T1000 (cell line): ENCODE measurements at places on chromosomes 11 and 22.

DNA sequence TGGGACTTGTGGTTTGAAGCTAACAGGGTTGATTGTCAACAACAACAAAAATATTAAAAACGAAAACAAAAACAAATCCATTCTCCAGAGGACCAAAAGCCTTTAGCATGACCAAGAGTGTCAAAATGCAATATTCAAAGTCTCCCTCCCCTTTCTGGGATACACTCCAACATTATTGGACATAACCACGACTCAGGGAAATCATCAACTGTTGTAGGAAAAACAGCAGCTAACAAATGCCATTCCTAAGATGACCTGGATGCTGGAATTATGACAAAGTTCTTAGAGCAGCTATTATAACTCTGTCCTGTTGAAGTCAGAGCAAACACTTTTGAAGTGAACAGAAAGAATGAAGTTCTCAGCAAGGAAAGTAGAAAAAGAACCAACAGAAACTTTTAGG, 143.0 kb downstream of the TMEM135 start:
- no peak for DNase-seq

GRCh38 chr22:46068593-46069491, 81.5 kb upstream of the PPARA start:
- DNase-seq: no peak

DNA sequence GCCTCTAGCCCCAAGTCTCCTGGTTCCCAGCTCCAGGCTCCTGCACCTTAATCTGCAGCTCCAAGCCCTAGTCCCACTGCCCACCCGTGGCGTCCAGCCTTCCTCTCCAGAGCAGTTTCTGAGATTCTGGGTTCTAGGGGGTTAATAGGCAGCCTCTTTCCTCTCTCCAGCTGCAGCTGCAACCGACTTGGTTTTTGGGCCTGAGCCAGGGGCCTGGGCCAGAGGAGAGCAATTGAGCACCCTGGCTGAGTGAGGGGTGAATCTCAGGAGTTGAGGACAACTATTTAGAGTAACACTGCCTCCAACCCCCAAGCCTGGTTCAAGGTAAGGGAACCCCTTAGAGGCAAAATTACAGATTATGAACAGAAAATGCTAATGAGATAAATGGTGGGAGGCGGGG, 9.0 kb upstream of the CHRM1 start:
- no peak for DNase-seq

DNA sequence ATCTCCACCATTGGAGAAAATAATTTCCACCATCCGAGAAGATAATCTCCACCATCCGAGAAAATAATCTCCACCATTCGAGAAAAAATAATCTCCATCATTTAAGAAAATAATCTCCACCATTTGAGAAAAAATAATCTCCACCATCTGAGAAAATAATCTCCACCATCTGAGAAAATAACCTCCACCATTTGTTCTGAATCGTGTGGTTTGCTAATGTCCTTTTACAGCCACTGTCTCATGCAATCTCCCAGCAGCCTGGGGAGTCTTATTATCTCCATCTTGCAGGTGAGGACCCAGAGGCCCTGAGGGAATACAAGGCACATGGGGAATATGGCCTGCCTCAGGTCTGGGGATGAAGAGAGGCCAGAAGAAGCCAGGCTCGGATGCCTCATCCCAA, 54.1 kb upstream of the TCF20 start:
- DNase-seq: no peak

- no peak for DNase-seq
Observed at GRCh38 chr22:29311464-29312217, 3.9 kb downstream of the RASL10A start.

GRCh38 chr11:26901162-26901561, 92.8 kb upstream of the FIBIN start:
- DNase-seq: no peak

- DNase-seq: no peak
Observed at GRCh38 chr22:42752230-42752746, 31.6 kb upstream of the A4GALT start.

- no peak for DNase-seq
Observed at GRCh38 chr22:42419243-42419881, 12.8 kb downstream of the NFAM1 start.

- DNase-seq: no peak
Observed at GRCh38 chr11:14617241-14618027, 26.2 kb upstream of the PDE3B start.

DNA sequence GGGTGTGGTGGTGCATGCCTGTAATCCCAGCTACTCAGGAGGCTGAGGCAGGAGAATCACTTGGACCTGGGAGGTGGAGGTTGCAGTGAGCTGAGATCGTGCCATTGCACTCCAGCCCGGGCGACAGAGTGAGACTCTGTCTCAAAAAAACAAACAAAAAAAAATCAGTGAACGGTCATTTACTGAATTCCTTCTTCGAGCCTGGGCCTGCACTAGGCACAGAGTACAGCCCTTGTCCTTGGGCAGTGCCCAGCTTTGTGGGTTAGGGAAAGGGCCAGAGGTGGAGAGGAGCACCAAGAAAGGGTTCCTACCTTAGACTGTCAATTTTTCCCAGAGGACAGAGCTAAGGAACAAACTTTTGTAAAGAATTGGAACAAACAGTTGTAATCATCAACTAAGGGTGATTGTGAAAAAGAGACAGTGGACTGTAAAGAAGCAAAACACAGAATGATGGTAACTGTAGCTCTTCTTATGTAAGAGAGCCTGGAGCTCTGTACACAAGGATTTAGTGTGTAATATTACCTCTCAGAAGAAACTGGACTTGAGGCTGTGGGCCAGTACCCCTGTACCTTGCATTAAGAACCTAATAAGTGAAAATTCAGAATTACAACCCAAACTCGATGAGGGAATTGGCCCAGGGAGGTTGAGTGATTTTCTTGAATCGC, 10.8 kb downstream of the GVQW3 start:
- DNase-seq: no peak

DNA sequence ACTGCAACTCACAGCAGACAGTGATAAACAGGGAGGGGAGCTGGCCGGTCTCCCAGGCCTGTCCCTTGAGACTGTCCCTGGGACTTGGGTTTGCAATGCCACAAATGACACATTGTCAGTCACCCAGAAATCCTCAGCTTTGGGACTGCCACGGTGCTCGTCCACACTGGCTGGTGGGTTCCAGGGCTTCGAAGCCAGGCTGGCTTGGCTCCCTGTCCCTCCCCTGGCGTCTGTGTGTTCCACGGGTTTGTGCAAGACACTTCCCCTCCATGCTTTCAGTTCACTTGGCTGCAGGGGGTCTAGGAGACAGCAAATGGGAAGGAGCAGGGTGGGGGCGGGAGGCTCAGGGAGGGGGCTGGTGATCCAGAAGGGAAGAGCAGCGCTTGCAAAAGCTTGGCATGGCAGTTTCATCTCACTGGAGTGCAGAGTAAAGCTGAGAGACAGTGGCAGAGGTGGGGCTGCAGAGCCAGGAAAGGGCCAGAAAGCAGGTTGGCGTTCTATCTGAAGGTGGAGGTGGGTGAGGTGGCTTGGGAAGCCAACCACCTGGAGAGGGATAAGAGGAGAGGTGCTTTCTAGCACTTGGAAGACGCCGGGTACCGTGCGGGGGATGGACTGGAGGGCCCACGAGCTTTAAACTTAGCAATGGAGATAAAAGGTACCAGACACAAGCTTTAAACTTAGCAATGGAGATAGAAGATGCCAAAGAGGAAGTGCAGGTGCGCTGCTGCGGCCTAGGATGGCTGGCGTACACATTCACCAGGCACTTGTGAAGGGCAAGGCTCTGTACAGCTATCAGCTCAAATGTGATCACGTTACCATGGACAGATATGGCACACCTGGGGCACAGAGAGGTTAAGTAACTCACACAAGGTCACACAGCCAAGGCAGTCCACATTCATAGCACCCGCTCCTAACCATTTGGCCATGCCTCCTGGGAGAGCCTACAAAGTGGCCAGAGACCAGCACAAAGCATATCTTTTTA, 86.4 kb upstream of the SHISAL1 start:
- no peak for DNase-seq

GRCh38 chr11:78451371-78452150, 33.9 kb upstream of the GAB2 start:
- DNase-seq: no peak

DNA sequence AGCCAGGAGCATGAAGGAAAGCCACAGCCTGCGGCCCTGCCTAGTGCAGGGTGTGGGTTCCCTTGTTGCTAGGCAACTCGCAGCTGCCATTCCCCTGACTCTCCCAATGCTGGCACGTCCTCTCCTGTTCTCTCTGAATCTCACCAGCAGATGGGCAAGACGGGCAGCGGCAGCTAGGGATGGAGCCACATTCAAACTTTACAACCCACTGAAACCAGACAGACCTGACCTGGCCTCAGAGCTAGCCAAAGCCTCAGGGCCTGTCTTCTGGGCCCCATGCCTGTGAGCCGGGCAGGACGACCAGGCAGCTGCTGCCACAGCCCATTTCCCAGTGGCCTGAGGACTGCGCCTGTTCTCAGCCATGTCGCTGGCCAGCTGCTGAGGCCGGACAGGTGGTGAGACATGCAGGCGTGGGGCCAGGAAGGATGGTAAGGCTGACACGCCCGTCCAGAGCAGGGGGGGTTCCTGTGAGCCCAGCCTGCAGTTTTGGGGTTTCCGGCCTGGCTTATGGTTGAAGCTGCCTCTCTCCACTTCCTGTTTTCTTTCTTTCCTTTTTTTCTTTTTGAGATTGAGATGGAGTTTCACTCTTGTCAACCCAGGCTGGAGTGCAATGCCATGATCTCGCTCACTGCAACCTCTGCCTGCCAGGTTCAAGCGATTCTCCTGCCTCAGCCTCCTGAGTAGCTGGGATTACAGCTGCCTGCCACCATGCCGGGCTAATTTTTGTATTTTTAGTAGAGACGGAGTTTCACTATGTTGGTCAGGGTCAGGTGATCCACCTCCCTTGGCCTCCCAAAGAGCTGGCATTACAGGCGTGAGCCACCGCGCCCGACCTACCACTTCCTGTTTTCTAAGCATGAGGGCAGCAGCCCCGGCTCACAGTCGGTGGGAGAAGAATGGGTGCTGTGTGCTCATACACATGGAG, 4.1 kb downstream of the SUN2 start:
- no peak for DNase-seq

GRCh38 chr11:2913776-2914175, 15.4 kb downstream of the PHLDA2 start:
- DNase-seq: no peak

GRCh38 chr11:16596231-16596630, 142.2 kb upstream of the C11orf58 start:
- no peak for DNase-seq

- no peak for DNase-seq
Observed at GRCh38 chr22:40026641-40027040, 31.9 kb downstream of the FAM83F start.

- DNase-seq: no peak
Observed at GRCh38 chr11:77144857-77145428, 16.9 kb downstream of the MYO7A start.

- no peak for DNase-seq
Observed at GRCh38 chr11:19199771-19200170, 2.0 kb downstream of the CSRP3 start.

DNA sequence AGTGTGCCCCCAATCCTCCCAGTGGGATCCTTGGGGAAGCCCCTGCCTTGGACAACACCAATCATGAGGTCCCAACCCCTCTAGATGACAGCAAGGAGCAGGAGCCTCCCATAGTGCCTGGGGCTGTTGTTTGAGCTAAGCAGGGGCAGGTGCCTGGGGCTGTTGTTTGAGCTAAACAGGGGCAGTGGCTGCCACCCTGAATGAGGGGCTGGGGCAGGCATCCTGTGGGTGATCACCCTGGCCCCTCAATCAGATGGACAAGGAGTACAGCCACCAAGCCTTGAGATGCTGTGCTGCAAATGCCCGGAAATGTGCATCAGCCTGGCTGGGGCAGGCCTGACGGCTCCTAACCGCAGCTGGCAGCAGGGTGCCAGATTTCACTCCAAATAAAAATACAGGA, 66.7 kb downstream of the MYEOV start:
- DNase-seq: no peak

- no peak for DNase-seq
Observed at GRCh38 chr22:42303396-42304323, 33.2 kb upstream of the TCF20 start.

DNA sequence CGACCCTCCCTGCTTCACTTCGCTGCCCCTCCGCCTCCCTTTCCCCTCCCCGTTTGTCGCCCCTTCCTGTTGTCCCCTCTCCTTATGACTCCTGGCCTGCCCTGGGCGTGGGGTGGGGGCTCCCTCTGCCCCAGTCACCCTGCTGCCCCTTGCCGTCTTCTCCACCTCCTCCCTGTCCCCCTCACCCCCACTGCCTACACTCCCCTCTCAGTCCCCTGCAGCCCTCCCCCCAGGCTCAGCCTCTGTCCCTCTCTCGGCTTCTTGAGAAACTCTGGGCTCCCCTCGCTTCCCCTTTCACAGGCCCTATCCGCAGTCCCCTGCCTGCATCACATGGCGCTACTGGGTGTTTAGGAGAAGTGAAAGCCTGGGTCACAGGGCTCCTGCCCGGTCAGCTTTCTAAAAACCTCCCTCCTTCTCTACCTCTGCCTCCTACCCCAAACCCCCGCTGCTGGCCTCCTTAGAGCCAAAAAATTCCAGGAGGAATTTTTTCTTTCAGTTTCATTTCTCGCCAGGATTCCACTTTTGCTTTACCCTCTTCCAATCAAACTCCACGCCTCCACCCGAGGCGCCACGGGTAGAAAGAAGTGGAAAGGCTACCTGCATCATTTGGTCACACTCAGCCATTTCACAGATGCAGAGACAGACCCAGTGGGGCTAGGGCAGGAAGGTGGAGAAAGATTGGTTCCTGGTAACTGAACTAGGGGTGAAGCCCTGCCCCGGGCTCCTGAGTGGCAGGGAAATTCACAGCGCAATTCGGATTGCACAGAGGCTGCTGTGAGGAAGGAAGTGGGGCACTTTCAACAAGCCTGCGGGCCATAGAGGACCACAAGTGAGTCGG, at the start of gene SLC15A3:
Gene SLC15A3, minus strand, starts transcription at position 273 of the 838 bp plus-strand sequence. CDS start 625 bp downstream, outside the sequence.
- DNase-seq: no peak

DNA sequence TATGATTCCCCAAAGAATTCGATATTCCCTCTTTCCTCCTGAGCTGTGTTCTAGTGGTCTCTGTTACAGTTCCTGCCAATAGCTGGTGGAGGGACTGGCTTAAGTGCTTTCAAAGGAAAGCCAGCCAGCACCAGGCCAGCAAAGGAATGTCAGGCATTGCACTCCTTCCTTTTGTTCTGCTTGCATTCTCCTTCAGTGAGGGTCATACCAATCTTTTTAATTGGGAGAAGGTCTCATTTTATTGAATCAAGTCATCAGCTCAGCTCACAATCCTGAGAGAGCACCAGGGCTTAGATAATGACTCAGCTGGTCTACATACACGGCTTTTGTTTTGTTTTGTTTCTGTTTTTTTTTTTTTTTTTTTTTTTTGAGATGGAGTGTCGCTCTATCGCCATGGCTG, 222.9 kb downstream of the NAV2 start:
- DNase-seq: peak; percentile 32

GRCh38 chr22:49763138-49763537, 64.5 kb downstream of the BRD1 start:
- DNase-seq: no peak

GRCh38 chr22:45204819-45205218, 35.9 kb downstream of the KIAA0930 start:
- DNase-seq: no peak
